ENCODE measurements at places on chromosomes 16 and 17. TPM values are rescaled to one million over a fixed set of nuclear protein-coding genes. Genes with fewer than 3 reads are reported as not detected.

Gene CCL11
- 0.29 TPM for polyA plus RNA-seq

Gene CSF3
- 0.29 TPM for polyA plus RNA-seq

Gene ANKFN1
- polyA plus RNA-seq = 0.08 TPM

Gene FBXL20
- polyA plus RNA-seq = 2.3 TPM

Gene ICAM2
- polyA plus RNA-seq = 4.2 TPM

Gene ABCC3
- 32.0 TPM for polyA plus RNA-seq

Gene CUEDC1
- 19.9 TPM for polyA plus RNA-seq

Gene PDILT
- 0.10 TPM for polyA plus RNA-seq

Gene TMEM114
- polyA plus RNA-seq = not detected

Gene OSBPL7
- 1.9 TPM for polyA plus RNA-seq

Gene LGALS9B
- polyA plus RNA-seq = 7.6 TPM

Gene PDIA2
- polyA plus RNA-seq = 0.53 TPM

Gene TPSG1
- 0.10 TPM for polyA plus RNA-seq

Gene PPP1R1B
- 1.2 TPM for polyA plus RNA-seq

Gene SOST
- polyA plus RNA-seq = not detected

Gene TP53TG3
- polyA plus RNA-seq = not detected

Gene CYTH1
- 36.0 TPM for polyA plus RNA-seq

Gene CNEP1R1
- polyA plus RNA-seq = 14.8 TPM

Gene CD300E
- 0.12 TPM for polyA plus RNA-seq

Gene TAC4
- not detected for polyA plus RNA-seq

Gene KRTAP2-2
- not detected for polyA plus RNA-seq

Gene TMC6
- 24.3 TPM for polyA plus RNA-seq

Measured in esophagus (tissue), 2 donors.